ENCODE measurements at places on chromosomes 2 and 18.

- DNase-seq: no peak
Observed at GRCh38 chr18:39453356-39453755, 1887.8 kb upstream of the CELF4 start.

- DNase-seq: peak; percentile 8
Observed at GRCh38 chr18:28039078-28039477, 137.9 kb downstream of the CDH2 start.

DNA sequence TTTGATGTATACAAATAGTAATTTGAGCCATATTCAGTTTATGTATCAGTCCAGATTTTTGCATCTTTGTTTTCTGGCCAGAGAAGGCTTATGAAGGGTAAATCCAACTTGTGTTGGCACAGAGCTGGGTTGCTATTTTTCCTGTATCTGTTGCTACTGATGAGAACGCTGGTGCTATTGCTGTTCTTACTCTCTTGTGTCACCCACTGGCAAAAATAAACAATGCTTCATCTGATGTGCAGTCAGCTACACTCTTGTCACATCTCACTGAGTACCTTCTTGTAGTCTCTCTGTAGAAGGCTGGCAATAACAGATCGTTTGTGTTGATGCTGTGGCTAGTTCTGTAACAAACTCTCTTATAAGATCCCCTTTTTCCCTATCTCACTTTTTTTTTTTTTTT, 323.4 kb downstream of the CDH19 start:
- no peak for DNase-seq

DNA sequence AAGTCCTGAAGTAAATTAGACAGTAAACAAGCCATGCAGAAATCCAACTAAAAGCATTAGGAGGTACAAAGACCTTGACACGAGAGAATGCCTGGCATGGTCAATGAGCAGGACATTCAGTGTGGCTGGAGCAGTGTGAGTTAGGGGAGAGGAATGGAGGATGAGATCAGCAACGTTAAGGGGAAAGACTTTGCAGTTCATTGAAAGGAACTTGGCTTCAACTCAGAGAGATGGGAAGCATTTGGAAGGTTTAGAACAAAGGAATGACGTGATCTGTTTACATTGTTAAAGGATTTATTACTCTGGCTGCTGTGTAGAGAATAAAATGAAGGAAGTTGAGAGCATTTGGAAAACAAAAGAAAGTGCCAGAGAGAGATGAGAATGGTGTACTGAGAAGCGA, 621.3 kb downstream of the XIRP2 start:
- peak; percentile 84 for DNase-seq

GRCh38 chr2:215878476-215879063, 134.8 kb downstream of the MREG start:
- no peak for DNase-seq

GRCh38 chr2:70673041-70673647, 94.9 kb downstream of the ADD2 start:
- no peak for DNase-seq

DNA sequence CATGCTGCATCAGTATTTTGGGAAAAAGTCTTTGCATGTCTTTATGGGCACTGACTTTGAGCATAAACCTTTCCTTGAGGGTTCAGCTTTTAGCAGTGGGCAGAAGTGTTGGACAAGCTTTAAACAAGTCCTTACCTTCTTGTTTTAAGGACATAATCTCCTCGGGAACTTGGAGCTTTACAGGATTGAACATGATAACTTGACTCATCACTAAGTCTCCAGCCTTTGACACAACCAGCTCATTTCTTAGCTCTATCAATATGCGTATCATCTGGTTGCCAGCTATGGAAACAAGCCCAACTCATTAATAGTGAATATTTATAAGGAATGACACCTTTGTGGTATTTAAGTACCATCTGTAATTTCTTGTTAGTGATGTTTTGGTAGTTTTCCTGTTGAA, 21.0 kb upstream of the RAB27B start:
- no peak for DNase-seq

GRCh38 chr2:181947273-181947672, 38.4 kb upstream of the PPP1R1C start:
- DNase-seq: no peak

DNA sequence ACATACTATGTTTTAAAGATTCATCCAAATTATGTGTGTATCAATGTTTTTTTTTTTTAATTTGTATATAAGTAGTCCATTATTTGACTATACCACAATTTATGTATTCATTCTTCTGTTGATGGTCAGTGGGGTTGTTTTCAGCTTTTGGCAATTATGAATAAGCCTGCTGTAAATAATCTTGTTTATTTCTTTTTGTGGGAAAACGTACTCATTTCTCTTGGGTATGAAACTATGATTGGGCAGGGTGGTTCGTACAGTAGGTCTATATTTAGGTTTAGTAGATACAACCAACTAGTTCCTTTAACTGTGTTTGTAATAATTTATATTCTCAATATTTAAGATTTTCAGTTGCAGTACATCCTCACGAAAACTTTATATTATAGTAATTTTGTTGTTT, 329.2 kb downstream of the LPIN1 start:
- DNase-seq: no peak

- no peak for DNase-seq
Observed at GRCh38 chr18:68461481-68462018, 253.4 kb downstream of the TMX3 start.

- DNase-seq: no peak
Observed at GRCh38 chr2:99342536-99342935, 5.3 kb downstream of the EIF5B start.

GRCh38 chr2:213066443-213066743, 85.0 kb downstream of the IKZF2 start:
- no peak for DNase-seq

DNA sequence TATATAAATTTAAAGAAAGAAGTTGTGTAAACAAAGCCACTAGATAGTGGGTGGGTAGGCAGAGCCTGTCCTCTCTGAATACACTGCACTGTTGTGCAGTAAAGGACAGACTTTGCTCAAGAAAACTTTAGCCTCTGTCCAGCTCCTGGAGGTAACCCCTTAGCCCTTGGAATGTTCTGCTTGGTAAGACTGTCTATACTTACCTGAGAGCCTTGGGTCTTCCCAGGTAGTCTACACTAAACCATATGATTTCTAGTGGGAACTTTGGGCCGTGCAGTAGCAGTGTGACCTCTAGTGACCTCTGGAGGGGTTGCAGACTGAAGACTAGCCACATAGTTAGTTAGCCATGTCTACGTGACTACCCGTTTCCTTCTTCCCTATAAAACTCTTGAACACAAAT, 678.3 kb upstream of the NRXN1 start:
- no peak for DNase-seq

- no peak for DNase-seq
Observed at GRCh38 chr2:208360259-208361076, 46.1 kb upstream of the PTH2R start.

- no peak for DNase-seq
Observed at GRCh38 chr18:9944805-9945204, 31.0 kb downstream of the VAPA start.

GRCh38 chr2:56017784-56018183, 94.2 kb upstream of the EFEMP1 start:
- DNase-seq: no peak

DNA sequence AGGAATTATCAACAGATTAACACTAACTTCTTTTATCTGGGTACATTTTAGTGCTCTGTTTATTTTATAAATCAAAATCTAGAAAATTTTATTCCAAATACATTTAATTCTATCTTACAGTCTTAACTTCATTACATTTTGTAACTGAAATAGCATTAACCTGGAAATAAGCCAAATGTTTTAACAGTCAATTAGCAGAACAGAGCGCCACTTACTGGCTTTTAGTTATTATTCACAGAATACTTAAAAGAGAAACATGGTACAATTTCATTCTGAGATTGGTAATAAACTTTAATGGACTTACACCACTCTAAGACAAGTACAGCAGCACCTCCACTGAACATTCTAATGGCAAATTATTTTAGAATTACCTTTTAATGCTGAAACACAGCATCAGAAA, 38.6 kb downstream of the SS18 start:
- no peak for DNase-seq

DNA sequence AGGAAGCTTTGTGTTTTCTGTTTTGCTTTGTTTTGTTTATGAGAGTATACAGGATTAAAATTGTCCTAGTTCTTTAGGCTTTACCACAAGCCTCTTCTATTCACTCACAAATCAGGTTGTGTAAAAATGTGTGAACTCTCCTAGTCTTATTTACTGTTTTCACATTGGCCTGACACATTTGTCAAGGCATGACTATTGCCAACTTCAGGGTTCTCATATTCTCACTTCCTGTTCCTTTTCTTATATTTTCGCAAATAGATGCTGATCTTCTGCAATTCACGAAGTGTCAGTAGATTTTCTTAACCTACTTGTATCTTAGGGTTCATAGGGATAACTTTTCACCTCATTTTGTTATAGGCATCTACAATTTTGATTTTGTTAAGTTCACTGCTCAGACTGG, 67.1 kb downstream of the CCDC102B start:
- no peak for DNase-seq

- DNase-seq: no peak
Observed at GRCh38 chr2:234643407-234643806, 146.5 kb upstream of the ARL4C start.

- no peak for DNase-seq
Observed at GRCh38 chr2:40087434-40087833, 308.4 kb upstream of the THUMPD2 start.

- no peak for DNase-seq
Observed at GRCh38 chr2:55371376-55371775, 48.3 kb downstream of the CCDC88A start.

GRCh38 chr2:85110991-85111560, 22.1 kb upstream of the TCF7L1 start:
- DNase-seq: no peak

DNA sequence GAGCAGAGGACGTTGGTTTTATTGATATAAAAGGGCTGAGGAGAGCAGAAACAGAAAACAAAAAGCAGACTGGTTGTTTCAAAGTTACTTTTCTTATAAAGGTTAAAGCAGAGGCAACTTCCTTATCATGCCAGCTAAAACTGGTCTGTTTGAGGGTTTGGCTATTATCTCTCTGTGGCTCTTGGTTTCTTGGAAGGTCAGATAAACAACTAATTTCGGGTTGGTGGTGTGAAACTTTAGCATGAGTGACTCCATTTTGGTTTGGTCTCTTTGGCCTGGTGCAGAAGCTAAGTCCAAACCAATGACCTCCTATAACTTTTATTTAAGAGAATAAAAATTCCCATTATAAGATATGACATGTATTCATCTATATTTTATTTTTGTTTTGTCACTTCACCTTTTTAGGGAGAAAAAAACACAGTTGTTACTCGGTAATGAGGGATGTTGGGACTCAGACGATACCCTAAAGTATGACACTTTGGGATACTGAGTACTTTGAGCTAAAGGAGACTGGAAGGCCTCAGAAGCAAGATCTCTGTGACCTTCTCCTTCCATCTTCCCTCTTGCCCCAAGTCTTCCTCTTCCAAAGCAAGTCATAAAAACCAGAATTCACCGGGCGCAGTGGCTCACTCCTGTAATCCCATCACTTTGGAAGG, 23.3 kb downstream of the TNFAIP6 start:
- no peak for DNase-seq

DNA sequence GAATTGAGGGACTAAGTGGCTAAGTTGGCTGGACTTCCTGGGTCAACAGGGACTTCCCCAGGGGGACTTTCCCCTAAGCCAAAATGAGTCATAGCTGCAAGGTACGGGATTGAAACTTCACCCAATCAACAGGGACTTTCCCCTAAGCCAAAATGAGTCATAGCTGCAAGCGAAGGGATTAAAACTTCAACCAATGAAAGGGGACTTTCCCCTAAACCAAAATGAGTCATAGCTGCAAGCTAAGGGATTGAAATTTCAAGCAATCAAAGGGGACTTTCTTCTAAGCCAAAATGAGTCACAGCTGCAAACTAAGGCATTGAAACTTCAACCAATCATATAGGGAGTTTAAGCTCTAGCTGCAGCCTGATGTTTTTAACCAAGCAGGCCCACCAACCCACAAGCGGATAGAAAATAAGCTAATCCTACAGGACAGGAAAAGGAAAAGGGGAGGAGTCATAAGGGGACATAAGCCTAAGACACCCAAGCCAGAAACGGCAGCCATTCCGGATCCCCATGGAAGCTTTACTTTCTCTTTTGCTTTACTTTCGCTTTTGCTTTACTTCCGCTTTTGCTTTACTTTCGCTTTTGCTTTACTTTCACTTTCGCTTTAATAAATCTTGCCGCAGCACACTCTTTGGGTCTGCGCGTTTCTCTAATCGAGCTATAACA, 1375.4 kb upstream of the CELF4 start:
- peak; percentile 98 for DNase-seq

DNA sequence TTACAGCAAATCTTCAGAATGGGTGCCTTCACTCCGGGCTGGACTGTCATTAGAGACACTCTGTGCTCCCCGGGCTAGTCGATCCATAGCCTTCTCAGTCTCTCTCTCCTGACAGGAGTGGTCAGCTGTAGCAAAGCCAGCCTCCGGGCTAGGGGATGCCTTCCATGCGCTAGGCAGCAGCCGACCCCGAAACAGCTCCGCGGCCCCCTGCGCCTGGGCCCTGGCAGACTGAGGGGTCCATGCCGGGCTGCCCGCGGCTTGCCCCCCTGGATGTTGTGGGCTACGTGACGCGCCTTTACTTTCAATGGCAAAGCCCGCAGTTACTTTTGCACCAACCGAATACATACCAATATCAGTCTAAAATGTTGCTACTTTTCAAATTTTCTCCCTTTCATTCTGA, 1447.2 kb downstream of the LRP1B start:
- DNase-seq: no peak

GRCh38 chr18:79275992-79276391, 119.7 kb upstream of the NFATC1 start:
- DNase-seq: no peak

DNA sequence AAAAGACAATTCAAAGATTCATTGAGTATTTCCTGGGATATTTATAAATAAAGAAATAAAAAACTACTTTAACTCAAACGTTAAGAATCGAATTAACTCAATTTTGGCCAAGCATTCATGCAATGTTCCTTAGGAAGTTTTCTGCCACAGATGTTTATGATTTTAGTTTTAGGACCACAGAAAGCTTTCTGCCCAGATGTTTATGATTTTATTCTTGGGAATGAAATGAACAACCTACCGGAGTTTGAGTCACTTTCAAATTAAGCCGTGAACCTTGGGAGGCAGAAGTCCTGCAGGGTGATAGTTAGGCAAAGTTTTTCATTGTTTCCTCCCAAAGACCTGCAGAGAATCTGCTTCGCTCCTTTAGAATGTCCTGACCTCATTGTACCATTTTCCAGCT, 34.7 kb upstream of the MBP start:
- no peak for DNase-seq

- DNase-seq: no peak
Observed at GRCh38 chr2:86398500-86399474, 42.4 kb upstream of the KDM3A start.

DNA sequence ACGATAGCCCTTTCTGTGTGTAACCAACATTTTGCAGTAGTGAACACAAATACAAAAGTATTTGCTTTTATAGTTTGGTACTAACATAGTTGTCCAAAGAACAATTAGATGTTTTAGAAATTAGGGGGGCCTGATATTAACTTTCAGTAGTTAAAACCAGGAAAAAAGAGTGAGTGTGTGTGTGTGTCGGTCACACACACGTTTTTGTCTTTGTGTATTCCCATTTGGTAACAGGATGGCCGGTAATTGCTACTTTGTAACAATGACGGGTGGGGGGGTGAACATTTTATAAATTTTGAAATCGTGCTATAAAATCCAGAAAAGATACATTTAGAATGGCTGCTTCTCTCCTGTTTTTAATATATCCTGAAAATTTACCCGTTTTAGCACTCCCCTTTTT, 1.5 kb downstream of the PPIG start:
- DNase-seq: no peak
